Stimulated activated CD4-positive, alpha-beta T cell treated with anti-CD3 and anti-CD28 coated beads, Interleukin-4, amount 100 ng/mL, for 4 hours (primary cell): ENCODE measurements at places on chromosomes 16 and 17.

DNA sequence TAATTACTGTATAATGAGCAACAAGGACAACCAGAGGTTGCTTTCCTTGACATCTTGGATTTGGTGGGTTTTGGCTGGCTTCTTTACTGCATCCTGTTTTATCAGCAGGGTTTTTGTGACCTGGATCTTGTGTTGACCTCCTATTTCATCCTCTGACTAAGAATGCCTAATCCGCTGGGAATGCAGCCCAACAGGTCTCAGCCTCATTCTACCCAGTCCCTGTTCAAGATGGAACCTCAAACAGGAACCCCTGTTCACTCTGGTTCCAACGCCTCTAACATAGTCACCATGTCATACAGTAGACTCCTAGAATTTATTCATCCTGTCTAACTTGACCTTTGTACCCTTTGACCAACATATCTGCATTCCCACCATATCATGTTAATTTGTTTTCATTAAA lies 183.8 kb upstream of the SOX9 start:
- no peak for DNase-seq

DNA sequence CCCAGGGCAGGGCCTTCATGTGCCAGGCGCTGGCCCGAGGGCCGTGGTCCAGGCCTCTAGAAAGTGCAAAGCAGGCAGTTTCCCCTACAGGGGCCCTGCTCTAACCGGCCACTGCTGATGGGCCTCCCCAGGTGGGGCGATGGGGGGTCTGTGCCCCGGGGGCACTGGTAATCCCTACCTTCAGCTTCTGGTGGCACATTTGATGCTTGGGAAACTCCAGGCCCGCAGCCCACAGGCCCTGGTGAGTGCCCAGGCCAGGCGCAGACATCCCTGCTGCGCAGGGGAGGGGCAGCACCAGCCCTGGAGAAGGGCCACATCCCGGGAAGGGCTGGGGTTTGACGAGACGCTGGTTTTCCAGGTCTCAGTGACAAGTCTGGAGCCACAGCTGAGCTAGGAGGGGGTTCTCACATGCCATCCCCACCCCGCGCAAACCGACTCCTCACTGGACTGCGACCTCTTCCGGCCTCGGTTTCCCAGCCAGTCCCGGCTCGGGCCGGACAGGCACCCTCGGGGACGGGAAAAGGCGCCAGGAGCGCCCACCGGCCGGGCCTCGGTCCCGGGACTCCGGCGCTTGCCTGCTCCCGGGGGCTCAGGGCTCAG lies 1.6 kb downstream of the DOC2B start:
- no peak for DNase-seq

GRCh38 chr17:4249452-4250029 lies 14.2 kb downstream of the ANKFY1 start:
- no peak for DNase-seq

GRCh38 chr16:67922221-67922620 lies 9.4 kb downstream of the CTRL start:
- DNase-seq = no peak

GRCh38 chr16:30521873-30522641 lies 4.3 kb downstream of the ZNF768 start:
- no peak for DNase-seq

DNA sequence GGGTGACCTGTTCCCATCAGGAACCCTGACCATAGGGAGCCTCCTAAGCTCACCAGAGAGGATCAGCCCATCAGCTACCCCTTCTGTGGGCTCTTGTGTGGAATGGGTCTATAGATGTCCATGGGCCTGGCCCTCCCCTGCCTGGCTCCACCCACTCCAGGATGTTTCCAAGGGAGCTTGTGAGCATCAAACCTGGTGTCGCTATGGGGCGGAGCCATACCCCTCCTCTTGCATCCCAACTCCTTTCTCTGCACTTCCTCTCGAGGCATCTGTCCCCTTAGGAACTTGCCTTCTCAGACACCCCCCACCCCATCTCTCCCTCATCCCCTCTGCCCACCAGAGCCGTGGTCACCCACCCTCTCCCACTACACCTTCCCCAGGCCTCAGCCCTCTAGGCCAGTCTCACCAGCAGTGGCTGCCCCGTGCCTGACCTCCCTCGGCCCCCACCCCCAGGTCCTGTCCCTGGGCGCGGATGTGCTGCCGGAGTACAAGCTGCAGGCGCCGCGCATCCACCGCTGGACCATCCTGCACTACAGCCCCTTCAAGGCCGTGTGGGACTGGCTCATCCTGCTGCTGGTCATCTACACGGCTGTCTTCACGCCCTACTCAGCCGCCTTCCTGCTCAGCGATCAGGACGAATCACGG lies 10.4 kb downstream of the KCNH6 start:
- no peak for DNase-seq

GRCh38 chr16:76653390-76654026 lies 376.3 kb downstream of the CNTNAP4 start:
- DNase-seq = no peak
